ENCODE measurements at places on chromosomes 5 and 9. TPM values are rescaled to one million over a fixed set of nuclear protein-coding genes. Genes with fewer than 3 reads are reported as not detected.
A peak's percentile ranks its signal among the peaks of the same experiment; 100 is the strongest.

The NMUR2 gene
- not detected for total RNA-seq

The NUTM2F gene
- not detected for total RNA-seq

GRCh38 chr5:147482706-147483180, 27.1 kb downstream of the DPYSL3 start:
- DNase-seq: no peak

DNA sequence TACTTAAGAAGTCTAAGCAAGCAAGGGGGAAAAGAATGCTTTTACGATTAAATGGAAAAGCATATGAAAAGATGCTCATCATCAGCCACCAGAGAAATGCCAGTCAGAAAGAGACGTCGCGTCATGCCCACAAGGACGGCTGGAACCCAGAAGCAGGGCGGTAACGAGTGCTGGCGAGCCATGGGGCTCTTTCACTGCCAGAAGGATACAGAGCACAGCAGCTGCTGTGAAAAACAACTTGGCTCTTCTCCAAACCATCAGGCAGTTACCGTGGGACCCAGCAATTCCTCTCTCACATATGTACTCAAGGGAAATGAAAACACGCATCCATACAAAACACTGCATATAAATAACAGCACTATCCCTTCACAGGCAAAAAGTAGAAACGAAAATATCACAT, 95.5 kb downstream of the CAMSAP1 start:
- DNase-seq: no peak

DNA sequence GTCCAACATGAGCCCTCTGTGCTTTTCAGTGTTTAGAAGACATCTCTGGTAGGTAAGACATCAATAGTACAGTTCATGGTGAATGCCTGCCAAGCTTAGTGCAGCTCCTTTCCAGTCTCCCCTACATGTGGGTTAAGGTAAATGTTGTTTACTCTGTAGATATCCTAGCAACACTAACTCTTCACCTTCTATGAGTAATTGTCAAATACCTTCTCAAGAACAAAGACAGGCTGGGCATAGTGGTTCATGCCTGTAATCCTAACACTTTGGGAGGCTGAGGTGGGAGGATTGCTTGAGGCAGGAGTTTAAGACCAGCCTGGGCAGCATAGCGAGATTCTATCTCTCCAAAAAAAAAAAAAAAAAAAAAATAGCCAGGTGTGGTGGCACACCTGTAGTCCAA, 18.7 kb upstream of the RASGRF2 start:
- DNase-seq: no peak

DNA sequence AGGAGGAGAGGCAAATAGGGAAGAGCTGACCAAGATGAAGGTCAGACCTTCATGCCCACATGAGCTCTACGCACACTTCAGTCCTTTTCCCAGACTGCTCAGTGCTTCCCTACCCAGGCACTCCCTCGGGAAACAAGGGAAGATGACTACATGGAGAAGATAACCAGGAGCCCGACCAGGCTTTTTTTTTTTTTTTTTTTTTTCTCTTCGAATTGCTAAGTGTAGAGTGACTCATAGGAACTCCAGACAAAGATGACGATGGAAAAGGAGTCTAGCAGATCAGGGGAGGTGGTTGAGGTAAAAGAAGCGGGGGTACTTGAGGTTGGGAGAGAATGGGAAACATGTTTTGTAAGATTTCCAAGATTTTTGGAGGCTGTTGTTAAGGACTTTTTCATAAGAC, 526.1 kb downstream of the BNC2 start:
- no peak for DNase-seq

- no peak for DNase-seq
Measured at GRCh38 chr9:91885746-91886413, 64.1 kb downstream of the ROR2 start.

- DNase-seq: no peak
Measured at GRCh38 chr5:135348918-135349317, 50.1 kb downstream of the MACROH2A1 start.

DNA sequence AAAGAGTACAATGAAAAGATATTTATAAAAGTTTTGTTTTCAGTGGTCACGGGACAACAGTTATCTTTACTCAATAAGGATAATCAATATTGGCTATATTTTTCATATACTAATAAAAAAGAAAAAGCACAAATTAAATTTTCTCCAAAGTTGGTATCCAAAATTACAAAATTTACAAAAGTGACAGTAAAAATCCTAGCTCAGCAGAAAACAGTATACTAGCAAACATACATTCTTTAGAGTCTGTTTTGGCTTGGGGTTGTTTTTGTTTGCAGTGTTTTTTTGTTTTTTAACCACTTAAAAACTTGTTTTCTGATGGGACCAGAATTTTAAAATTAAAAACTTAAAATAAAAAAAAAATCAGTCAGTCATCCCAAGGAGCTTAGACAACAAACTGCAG, 183.2 kb downstream of the DENND1A start:
- DNase-seq: no peak

DNA sequence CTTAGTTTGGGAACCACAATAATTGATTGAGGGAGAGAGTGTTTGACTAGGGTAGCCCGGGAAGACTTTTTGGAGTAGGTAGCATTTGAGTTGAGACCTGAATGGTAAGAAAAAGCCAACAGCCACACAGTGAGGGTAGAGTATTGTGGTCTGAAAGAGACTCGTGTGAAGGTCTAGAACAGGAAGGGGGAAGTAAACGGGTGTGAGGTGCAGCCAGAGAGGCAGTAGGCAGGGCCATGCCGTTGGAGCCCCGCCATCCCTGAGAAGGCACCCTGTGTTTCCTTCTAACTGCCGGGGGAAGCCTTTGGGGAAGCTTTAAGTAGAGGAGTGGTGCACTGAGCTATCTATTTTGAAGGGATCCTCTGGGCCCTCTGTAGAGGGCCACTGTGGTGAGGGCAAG, 3.5 kb upstream of the F2RL2 start:
- peak; percentile 2 for DNase-seq

DNA sequence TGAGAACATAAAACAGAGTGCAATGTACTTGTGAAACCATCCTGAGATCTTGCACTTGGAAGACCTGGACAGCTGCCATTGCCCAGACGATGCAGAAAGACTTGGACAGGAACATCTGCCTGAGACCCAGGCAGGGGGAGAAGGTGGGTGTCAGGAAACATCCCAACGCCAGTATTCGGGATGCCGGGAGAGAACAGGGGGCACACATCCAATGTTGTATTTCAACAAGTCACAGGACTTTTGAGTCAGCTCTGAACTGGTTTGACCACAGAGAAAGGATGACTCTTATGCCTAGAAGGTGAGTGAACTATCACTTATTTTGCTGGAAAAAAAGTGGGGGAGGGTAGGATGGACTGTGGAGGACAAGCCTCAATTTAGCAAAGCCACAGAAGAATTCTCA, 124.6 kb downstream of the ROR2 start:
- no peak for DNase-seq

Measured in T-cell (primary cell).